Fibroblast of villous mesenchyme (primary cell): ENCODE measurements at places on chromosomes 5 and 9.
A peak's percentile ranks its signal among the peaks of the same experiment; 100 is the strongest.

GRCh38 chr9:36911601-36912412, 122.3 kb downstream of the PAX5 start:
- no peak for DNase-seq

DNA sequence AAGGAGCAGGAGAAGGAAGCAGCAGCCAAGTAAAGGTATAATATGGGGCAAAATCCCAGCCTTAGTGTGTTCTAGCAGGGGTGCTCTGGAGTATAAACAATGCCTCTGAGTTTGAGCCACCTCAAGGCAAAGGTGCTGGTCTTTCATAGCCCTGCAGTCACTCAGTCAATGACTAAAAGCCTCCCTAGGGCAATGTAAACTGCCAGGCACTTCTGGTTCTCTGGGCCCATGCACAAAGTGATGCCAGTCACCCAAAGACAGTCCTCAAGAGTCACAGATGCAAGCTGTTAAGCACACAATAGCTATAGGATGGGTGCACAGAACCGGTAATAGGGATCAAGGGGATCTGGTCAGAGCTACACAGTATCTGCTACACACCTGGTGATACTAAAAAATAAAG, 12.6 kb downstream of the ZBTB5 start:
- DNase-seq: no peak

DNA sequence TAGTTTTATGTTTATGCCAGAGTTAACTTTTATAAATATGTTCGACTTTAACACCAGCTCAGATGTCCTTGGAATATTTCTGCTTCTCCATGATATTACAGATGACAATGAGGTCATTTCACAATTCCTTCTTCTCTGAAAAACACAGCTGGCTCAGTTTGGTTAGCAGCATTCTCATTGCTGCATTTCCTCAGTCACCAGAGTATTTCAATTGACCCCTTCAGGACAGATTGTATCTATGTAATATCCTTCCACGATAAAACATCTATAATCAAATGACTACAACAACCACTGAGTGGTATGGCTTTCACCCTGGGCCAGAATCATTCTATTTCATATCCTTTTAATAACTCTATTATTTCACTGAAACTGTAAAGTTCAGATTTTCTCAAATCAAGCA, 148.7 kb downstream of the OXCT1 start:
- DNase-seq: no peak

DNA sequence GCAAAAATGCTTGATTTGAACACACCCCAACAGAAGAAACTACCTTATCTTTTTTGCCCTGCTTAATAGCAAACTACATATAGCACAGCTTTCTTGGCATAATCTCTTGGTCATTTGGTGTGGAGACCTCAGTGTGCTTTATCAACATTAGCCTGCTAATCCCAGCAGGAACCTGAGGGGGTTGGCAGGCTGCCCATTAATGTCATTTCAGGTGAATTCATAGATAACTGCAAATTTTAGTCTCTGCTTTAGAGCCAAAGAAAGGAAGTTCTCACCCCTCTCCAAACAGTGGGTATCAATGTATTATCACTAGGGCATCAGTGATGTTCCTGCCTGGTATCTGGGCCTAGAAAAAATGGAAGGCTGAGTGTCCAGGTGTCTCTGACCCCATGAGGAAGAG, 489.0 kb downstream of the NTRK2 start:
- no peak for DNase-seq

DNA sequence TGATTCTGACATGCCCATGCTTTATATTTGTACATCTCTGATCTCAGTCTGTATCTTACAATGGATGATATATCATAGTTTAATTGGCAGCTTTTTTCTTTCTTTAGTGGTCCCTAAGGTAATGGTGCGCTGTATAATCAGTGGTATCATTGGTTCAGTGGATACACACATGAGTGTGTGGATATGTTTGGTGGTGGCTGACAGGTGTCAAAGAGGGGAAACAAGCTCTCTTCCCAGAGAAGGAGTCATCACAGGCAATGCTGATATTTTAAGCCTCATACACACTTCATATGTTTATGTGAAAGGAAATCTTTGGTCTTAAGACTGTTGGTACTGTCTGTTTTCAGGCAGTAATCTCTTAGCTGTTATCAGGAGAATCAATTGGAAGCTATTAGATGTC, 52.1 kb upstream of the KIAA1958 start:
- no peak for DNase-seq

DNA sequence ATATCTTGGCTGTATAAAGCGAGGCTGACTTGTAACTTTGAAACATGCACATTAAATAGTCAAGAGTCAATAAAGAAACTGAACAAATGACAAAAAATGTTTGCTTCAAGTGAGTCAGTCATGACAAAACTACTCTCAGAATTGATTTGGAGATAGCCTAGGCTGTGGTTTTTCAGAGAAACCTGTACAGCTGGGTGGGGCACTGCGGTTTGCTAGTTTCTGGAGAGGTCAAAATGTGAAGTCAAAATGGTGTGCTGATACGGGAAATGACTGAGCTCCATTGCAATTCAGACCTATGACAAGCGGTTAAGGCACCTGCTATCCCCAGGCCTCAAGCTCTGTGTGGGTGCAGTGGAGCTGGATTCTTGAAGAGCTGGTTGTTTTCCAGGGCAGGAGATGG, 10.3 kb upstream of the CD180 start:
- DNase-seq: peak; percentile 45
